ENCODE measurements at places on chromosomes 6 and 20.

- DNase-seq = no peak
Observed at GRCh38 chr20:1830240-1830639, 65.0 kb upstream of the SIRPA start.

DNA sequence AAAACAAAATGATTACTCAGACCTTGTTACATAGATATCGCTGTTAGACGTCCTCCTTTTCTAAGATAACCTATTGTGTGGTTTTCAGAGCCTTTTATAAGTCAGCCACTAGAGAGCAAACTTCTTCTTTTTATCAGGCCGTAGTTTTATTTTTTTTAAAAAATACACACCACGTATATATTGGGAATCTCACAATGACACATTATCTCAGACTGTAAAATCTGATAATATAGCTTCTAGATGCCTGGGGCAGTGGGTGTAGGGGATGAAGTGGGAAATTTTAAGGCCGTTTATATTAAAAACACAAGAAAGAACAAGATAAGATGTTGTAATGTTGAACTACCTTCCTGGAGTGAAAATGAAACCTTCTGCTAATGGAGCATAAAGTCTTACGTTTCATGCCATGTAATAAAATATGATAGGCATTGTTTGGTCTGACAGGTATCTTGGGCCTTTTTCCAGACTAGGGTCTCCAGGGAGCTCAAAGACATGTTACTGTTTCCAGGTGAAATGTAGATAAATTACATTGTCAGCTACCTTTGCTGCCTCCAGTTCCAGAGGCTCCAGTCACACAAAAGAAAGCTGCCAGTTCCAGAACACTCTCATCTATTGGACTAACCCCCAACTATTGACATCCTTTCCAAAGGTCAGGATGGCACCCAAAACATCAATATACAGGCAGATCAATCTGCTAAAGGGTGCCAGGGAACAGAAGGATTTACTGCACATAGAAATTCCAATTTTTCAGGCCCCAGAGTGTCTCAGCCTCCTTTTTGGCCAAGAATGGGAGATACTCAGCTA lies 130.2 kb upstream of the AKIRIN2 start:
- DNase-seq = peak; percentile 52

DNA sequence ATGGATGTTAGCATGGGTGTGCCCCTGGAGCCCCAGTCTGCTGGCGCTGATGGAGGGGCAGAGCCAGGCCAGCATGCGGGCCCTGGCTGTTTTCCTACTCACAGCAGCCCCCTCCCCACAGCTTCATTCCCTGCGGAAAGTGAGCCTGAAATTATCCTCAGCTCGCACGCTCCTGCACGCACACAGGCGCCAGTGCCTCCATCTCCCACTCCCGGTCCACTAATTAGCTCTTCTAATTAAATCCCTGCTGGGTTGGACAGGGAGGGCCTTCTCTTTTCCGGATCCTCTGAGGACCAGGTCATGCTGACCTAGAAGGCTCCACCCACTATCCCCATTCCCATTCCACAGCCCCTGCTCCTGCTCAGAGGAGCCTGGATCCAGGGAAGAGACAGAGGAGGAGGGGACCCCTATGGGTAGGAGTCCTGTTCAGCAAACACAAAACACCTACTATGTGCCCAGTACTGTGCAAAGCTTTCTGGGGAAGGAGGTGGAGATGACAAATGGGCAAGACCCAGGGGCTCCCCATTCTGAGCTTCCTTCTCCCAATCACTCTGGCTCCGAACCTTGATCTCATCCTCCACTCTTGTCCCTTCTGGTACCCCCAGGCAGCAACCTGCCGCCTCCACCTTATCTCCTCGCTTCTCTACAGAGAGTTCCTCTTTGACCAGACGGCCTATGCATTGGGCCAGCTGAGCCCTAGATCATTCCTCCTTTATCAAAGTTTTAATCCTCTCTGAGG lies 70.2 kb upstream of the CCDC167 start:
- DNase-seq = no peak

DNA sequence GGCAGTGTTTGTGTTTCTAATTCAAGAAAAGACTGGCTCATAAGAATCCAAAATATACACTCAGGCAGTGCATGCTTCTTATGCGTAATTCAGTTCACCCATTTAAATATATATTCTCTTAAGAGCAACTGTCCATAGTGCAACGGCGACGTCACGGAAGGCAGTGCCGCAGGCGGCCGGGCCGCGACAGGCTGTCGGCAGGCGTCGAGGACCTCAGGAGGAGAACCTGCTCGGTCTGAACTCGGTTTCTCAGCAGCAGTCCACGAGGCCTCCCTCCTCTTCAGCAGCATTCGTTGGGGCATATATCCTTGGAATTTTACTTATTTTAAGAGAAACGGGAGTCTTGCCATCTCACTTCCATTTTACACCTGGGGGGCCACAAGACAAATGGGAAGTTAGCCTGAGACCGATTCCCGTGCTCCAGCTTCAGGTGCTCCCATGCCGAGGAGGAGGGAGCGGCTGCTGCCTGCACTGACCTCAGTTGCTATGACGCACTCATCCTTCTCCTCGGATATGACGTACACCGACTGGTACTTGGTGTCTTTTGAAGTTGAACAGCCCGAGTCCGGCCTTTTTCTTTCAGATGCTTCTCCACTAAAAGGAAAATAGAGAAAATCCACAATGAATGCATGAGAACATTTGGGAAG lies 8.2 kb downstream of the DLL1 start:
- no peak for DNase-seq

- no peak for DNase-seq
Observed at GRCh38 chr6:161235776-161236633, 37.9 kb downstream of the AGPAT4 start.

GRCh38 chr6:19059102-19059501 lies 672.0 kb downstream of the RNF144B start:
- DNase-seq = no peak

DNA sequence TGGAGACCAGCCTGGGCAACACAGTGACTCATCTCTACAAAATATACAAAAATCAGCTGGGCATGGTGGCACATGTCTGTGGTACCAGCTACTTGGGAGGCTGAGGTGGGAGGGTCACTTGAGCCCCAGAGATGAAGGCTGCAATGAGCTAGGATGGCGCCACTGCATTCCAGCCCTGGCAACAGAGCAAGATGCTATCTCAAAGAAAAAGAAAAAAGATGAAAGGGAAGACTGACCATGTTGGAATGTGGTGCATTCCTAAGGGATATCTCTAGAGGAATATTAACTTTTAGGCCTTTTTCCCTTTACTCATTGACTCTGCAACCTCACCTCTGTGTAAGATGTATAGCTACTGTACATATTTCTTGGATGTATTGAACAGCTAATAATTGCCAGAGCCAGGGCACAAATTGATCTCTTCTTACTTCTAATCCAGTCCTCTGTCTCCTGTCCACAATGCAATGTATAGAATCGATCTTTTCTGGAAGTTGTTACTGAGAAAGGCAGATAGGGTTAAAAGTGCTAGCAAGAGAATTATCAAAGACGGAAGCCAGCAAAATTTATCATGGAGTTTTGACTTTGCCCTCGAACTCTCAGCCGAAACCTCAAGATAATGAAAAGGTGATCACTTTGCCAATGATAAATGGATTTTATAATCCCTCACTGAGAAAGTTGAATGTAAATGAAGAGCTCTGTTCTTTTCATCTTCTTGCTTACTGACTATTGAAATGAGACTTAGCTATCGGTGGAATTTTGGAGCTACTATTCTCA lies 46.3 kb downstream of the GCNT2 start:
- no peak for DNase-seq

- no peak for DNase-seq
Observed at GRCh38 chr6:128029826-128030225, 129.0 kb upstream of the THEMIS start.

- no peak for DNase-seq
Observed at GRCh38 chr6:14263881-14264424, 146.4 kb downstream of the CD83 start.

GRCh38 chr6:56263596-56264315 lies 16.4 kb upstream of the COL21A1 start:
- no peak for DNase-seq
